GM23338 (cell line): ENCODE measurements at places on chromosomes 2 and 18.

- DNase-seq, result no peak
Measured at GRCh38 chr18:55185391-55185790, 226.1 kb upstream of the CCDC68 start.

- DNase-seq, result no peak
Measured at GRCh38 chr2:113877711-113878598, 11.9 kb upstream of the ACTR3 start.

DNA sequence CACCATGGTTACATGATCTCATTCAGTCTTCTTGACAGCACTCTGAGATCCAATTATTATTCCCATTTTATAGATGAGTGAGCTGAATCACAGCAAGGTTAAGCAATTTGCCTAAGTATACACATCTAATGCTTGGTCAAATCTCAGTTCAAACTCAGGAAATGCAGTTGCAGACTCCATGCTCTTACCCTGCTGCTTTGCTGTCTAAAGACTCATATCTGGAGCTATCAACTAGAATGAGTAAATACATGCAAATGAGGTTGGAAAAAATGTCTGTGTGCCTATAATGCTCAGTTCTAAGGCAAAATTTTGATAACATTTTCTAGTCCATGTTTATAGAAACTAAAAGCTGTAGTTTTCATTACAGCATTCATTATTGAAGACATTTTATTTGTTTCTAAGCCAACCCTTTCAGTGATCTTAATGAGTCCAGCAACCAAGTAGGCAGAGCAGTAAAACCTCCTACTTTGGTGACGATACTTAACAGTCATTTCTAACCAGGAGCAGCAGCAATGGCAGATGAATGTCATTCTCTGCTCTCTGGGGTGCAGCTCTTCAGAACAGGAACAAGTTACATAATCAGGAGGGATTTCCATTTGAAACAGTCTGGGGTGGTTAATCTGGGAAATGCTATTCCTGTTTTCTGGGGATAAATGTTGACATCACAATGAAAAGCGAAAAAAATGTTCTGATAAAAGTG is 396.8 kb upstream of the UBE2E3 start:
- DNase-seq, result no peak

- DNase-seq, result no peak
Measured at GRCh38 chr2:48109491-48110204, 203.3 kb upstream of the FBXO11 start.

GRCh38 chr2:133360882-133361281 is 207.4 kb downstream of the NCKAP5 start:
- no peak for DNase-seq

DNA sequence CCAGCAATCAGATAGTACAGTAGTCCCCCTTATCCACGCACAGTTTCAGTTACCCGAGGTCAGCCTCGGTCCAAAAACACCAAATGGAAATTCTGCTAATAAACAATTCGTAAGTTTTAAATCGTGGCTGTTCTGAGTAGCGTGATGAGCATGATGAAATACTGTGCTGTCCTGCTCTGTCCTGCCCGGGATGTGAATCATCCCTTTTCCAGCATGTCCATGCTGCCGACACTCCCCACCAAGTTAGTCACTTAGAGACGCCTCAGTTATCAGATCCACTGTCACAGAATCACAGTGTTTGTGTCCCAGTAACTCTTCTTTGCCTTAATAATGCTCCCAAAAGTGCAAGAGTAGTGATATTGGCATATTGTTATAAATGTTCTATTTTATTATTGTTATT is 62.1 kb downstream of the MEX3C start:
- no peak for DNase-seq

GRCh38 chr2:129237966-129238725 is 741.3 kb upstream of the RAB6C start:
- no peak for DNase-seq

DNA sequence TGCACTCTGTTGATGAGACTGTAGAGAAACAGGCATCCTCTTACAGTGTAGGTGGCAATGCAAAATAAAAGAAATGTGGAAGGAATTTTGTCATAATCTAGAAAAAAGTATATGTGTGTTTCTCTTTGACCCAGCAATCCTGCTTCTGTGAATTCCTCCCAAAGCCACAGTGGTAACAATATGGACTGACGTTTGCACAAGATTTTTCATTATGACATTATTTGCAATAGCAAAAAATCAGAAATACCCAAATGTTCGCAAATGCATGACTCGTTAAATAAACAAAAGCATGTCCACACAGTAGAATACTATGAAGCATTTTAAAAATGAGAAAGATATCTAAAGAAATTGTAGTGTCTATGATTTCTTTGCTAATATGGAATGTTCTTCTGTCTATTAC is 255.2 kb upstream of the NRP2 start:
- DNase-seq, result no peak

GRCh38 chr2:239331560-239331959 is 69.3 kb downstream of the HDAC4 start:
- DNase-seq, result no peak

DNA sequence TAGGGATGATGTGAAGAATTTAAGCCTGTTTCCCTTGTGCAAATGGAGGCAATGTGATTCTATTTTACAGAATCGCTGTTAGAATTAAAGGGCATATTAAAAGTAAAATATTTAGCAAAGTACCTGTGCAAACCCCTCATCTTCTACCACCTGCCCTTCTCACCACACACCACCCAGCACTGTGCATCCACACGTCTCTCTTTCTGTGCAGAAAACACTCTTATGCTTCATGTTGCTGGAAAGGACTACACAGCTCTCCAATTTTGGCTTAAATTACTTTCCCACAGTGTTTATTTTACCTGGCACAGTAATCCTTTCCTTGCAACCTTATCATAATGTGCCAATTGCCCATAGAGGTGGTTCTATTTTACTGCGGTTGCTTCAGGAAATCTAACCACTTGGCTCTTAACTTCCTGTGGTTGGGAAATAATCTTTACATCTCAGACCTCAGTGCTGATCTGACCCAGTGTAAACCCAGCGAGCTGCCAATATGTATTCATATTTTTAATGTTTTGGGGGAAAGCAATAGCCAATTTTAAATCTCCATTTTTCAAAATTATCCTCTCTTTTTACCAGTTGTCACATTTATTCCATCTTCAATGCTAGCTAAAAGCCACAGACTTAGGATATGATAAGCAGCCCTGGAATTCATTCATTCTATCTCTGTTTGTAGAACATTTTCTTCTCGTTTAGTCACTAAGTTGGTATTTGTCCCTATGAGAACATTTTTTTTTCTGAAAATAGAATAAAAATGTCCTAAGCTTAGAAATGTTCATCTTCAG is 250.9 kb downstream of the DSEL start:
- no peak for DNase-seq
